ENCODE measurements at places on chromosomes 12 and 14. TPM values are rescaled to one million over a fixed set of nuclear protein-coding genes. Genes with fewer than 3 reads are reported as not detected.

OVCH1 gene
- total RNA-seq: not detected

BCL2L2 gene
- 18.7 TPM for total RNA-seq

RAB2B gene
- 12.8 TPM for total RNA-seq

GUCY2C gene
- not detected for total RNA-seq

VASH1 gene
- 4.9 TPM for total RNA-seq

FZD10 gene
- total RNA-seq: not detected

PMEL gene
- 1.4 TPM for total RNA-seq

KLHDC1 gene
- total RNA-seq: 0.76 TPM

TNFAIP2 gene
- total RNA-seq: 349 TPM

HOXC12 gene
- not detected for total RNA-seq

C12orf75 gene
- 123 TPM for total RNA-seq

ACOT4 gene
- total RNA-seq: 2.1 TPM

EML5 gene
- total RNA-seq: 1.0 TPM

SYNDIG1L gene
- total RNA-seq: not detected

SERPINA4 gene
- total RNA-seq: not detected

NKX2-8 gene
- 4.2 TPM for total RNA-seq

Data from A549 treated with RU486 at 1 μM for 4 hours (cell line).